ENCODE measurements at places on chromosomes 2 and 18.
A peak's percentile ranks its signal among the peaks of the same experiment; 100 is the strongest.

DNA sequence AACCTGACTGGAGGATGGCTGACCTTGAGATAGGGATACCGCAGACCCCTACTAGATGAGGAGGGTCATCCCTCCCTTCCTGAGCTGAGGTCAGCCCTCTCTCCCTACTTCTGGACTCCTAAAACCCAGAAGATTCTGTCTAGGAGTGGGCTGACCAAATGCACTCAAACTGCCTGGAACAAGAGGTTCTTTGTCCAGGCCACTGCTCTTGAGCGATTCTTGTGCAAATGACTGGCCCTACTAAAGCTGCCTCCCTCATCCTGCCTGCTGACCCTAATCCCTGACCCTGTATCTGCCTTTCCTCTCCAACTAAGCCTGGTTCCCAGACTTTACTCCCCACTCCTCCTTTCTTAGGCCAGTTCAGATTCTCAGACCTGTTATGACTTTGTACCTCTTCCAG, 56.2 kb downstream of the EFR3B start:
- DNase-seq: no peak

- DNase-seq: no peak
Observed at GRCh38 chr2:45918463-45919159, 267.1 kb downstream of the PRKCE start.

GRCh38 chr2:108106731-108107130, 120.4 kb downstream of the SLC5A7 start:
- DNase-seq: no peak

DNA sequence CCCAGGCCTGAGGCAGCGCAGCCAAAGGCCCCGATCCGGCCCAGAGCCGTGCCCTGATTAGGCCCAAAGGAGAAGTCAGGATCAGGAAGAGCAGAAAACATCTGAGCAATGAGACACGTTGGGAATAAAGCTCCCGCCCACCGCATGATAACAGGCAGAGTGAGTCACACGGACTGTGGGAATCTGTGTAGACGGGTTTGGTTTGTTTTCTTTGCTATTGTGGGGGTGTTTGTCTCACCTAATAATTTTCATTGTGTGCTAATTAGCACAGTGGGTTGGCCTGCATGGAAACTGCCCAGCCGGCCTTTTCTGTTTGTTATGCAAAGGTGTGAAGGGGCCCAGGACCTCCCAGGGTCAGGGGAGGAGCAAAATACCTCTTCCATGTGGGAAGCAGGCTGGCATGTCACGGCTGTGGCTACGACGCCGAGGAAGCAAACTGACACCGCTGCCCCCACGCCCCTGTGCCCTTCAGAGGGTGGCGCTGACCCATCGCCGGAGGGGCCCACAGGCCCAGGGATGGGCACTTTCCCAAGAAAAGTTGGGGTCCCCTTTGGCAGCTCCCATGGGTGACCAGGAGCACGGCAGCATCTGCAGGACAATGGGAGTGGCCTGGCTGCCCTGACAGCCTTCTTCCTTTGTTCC, 68.4 kb upstream of the CTDP1 start:
- DNase-seq: peak; percentile 53

DNA sequence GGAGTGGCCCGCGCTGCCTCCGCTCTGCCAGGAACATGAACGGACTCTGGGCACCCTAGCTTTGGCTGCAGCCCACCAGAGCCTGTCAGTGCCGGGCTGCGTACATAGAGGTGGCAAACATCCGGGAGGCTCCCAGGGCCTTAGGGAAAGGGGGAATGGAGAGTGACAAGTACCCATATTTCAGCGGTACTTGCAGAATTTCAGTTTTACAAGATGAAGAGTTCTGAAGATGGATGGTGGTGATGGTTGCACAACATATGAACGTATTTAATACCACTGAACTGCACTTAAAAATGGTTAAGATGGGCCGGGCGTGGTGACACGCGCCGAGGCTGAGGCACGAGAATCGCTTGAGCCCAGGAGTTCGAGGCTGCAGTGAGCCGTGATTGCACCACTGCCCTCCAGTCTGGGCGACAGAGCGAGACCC, 873 bp downstream of the MTHFD2 start:
- no peak for DNase-seq

GRCh38 chr2:64750001-64750816, 96.5 kb upstream of the SERTAD2 start:
- no peak for DNase-seq

- peak; percentile 36 for DNase-seq
Observed at GRCh38 chr2:172305066-172305465, 122.3 kb upstream of the ITGA6 start.

DNA sequence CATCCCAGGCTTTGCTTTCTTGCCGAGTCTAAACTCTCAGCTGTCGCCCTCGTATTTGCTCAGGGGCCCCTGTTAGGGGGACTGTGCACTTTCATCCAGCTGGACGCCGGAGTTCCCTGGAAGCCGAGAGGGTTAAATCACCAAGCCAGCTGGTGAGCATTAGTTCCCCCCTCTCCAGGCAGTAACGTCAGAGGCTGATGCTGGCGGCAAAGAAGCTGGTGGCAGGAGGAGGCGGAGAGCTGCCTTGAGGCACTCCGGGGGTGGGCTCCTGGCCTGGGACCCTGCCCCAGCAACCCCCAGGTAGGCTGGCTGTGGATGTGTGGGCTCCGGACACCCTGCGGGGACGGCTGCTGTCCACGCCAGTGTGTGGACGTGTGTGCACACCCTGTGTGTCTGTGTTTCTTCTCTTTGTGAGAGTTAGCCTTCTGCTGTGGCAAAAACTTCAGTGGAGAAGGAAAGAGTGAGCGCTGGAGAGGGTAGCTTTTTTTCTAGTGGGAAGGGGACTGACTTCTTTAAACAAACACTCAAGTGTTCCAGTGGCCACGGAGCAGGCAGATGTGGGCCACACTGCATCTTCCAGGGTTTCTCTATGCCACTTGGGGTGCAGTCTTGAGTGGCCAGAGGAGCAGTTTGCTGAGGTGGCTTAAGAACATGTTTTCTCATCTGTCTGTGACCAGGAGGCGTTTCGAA, 84.7 kb downstream of the GLI2 start:
- peak; percentile 66 for DNase-seq

Data from skeletal muscle cell (primary cell).